ENCODE measurements at places on chromosomes 1 and 21.

- ATAC-seq: no peak
Observed at GRCh38 chr1:33864460-33865389, 846 bp downstream of the HMGB4 start.

DNA sequence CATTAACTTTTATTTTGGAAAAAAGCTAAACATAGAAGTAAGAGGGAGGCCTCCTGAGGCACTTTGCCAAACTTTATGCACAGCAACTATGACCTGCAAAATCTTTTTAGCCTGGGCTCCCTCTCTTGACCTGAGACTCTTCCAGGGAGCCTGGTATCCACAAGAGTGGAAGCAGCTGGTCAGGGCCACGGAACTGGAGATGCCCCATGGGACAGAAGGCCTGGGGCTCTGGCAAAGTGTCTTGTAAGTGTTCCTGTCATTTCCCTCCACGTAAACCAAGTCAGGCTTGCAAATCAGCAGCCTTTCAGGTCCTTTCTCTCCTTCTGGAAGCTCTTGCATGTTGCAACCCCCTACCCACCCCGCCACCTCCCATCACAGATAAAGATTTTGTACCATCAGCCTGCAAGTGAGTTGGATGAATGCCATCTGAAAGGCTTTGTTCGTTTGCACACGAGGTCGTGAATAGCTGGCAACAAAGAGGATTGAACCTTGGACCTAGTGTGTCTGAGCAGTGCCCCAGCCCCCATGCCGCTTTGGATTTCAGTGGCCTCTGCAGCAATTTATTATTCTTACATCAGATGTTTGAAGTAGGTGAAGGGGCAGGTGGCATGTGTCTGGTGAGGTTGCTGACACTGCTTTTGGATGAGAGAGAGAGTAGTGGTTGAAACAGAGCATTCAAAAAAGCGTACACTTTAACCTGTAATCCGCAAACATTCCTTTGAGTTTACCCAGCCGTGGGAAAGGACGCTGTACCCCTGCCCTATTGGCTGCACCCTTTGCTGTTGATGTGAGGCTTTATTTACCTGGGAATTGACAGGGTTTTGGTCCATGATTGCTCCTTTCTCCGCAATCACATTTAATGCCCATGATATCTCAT is 91.6 kb downstream of the GALNT2 start:
- ATAC-seq: no peak

DNA sequence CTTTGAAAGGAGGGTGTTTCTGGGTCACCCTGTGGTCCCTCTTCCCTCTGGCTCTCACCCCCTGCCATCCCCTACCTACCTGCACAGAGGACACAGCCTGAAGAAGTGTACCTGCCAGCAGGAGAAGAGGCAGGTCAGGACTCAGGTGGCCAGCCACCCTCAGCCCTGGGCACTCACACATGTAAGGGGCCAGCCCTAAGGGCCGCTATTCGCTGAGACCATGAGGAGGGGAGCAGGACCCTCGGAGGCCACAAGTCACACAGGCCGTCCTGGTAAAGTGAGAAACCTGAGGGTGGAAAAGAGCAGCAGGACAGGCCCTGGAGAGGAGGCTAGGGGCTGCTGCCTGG is 1.2 kb downstream of the ZNF692 start:
- peak; percentile 3 for ATAC-seq

GRCh38 chr1:17915511-17916197 is 160.5 kb downstream of the ACTL8 start:
- no peak for ATAC-seq

DNA sequence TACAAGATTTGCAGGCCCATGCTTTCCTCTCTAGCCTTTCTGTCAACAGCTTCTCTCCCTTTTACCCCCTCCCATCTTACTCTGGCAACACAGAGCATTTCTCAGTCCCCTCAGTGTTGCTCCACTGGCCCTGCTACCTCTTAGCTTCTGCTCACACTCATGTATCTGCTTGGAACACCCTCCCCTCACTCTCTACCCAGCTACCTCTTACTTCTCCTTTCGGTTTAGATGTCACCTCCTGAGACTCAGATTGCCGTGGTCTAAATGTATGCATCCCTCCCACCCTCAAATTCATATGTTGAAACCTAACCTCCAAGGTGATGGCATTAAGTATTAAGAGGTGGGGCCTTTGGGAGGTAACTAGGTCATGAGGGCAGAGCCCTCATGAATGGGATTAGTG is 80.1 kb downstream of the FOXD2 start:
- no peak for ATAC-seq

DNA sequence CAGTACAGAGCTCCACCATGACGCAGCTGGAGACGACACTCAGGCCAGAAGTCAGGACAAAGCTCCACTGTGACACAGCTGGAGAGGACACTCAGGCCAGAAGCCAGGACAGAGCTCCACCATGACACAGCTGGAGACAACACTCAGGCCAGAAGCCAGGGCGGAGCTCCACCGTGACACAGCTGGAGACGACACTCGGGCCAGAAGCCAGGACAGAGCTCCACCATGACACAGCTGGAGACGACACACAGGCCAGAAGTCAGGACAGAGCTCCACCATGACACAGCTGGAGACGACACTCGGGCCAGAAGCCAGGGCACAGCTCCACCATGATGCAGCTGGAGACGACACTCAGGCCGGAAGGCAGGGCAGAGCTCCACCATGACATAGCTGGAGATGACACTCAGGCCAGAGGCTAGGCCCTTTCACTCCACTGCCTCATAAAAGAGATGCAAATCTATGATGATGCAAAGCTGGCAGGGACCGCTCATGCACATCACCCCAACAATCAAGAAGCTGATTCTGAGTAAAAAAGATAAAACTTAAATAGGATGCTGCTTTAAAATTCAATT is 13.6 kb upstream of the OR2B11 start:
- no peak for ATAC-seq

DNA sequence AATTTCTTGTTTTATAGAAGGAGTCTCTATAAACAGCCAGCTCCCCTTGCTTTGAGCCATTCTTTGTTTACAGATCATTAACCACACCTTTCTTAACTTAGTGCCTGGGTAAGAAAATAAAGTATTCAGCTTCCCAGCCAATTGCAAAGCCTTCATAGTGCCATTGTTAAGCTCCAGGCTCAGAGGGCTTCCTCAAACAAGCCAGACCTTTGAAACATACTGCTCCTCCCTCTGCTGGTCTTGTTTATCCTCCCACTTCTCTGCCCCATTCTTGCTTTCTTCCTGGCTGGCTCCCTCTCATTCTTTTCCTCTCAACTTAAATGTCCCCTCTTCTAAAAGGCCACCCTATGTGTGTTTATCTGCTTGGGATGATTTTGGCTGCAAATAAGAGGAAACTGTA is 319.4 kb upstream of the ST6GALNAC5 start:
- no peak for ATAC-seq

GRCh38 chr1:84887261-84887934 is 5.6 kb downstream of the LPAR3 start:
- no peak for ATAC-seq

DNA sequence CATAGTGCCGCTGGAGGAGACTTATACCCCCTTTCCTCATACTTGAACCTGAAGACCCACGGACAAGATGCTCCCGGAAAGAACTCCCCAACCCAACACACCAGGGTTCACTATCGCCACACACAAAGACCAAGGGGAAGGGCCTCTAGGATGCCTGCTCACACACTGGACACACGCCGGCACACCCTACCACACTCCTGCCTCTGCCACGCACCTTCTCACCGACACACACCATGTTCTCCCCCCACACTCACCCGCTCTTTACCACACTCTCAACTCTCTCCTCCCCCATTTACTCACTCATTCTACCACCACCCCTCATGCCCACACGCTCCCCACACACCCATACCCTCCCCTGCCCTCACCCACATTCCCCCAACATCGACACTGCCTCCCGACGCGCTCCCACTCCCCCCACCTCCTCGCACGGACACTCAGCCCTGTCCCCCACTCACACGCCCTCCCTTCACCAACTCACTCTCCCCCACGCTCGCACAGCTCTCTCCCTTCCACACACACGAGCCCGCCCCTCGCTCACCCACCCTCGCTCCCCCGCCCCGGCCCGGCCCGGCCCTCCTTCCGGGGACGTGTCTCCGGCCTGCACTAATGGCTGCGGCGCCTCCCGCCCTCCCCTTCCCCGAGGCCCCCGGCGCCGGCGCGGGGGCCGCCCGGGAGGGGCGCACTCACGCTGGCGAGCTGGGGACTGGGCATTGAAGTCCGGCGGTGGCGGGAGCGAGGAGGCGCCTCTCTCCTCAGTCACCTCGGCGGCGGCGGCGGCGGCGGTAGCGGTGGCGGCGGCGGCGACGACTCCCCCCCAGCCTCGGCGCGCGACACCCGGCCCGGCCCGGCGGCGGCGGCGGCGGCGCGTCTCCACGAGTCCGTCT is 626 bp downstream of the PTP4A2 start:
- ATAC-seq: peak; percentile 77

DNA sequence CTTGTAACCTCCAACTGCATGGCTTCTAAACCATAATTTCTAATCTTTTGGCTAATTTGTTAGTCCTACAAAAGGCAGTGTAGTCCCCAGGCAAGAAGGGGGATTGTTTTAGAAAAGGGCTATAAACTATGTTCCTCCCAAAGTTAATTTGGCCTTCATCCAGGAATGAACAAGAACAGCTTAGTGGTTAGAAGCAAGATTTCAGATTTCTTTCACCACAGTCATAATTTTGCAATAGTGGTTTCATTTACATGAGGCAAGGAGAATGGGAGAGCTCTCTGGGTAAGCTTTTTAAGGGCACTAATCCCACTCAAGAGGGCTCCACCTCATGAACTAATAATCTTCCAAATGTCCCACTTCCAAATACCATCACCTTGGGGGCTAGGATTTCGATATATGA is 1353.9 kb downstream of the NCAM2 start:
- no peak for ATAC-seq
